Kidney (tissue), 22 donors: ENCODE measurements at places on chromosomes 3 and 15. TPM values are rescaled to one million over a fixed set of nuclear protein-coding genes. Genes with fewer than 3 reads are reported as not detected.

DNA sequence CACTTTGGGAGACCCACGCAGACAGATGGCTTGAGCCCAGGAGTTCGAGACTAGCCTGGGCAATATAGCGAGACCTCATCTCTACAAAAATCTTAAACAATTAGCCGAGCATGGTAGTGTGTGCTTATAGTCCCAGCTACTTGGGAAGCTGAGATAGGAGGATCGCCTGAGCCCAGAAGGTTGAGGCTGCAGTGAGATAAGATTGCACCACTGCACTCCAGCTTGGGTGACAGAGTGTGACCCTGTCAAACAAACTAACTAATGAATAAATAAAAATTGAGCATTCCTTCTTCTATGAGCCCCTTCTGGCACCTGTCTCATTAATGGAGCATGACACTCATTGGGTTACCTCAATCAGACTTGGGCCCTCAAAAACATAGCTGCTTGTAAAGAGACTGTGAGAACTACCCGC lies 7.5 kb downstream of the ZDHHC3 start:
- no peak overlapping the region for H3K27ac ChIP-seq
- H3K36me3 ChIP-seq = no peaks in the 10 kb centered on the region
- H3K4me1 ChIP-seq = peaks cover 13% of the 10 kb centered on the region
- no peak for DNase-seq

DNA sequence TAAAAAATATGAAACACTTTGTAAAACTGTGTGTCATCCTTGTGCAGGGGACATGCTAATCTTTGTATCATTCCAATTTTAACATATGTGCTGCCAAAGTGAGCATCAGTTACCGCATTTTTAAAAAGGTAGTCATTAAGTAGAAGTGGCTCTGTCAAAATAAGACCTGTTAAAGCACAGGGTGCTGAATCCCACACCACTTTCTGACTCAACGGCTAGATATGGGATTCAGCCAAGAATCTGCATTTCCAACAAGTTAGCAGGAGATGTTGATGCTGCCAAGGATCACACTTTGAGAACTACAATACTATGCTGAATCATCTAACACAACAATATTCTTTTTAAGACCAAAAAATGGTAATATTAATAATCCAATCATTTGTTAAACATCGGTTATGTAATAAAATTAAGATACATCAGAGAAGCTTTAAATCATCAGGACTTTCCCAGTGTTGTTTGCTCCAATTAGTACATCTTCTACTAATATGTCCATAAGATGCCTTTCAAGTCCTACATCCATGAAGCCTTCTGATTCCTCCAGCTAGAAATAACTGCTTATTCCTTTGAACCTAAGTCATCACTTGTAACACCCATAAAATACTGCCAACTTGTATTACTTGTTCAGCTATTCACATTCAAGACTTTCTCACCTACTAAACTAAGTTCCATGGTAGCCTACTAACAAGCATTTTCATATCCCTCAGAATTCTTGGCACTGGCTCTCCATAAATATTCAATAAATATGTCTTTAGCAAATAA lies 71.1 kb downstream of the TBL1XR1 start:
- H3K27ac ChIP-seq = no peak overlapping the region
- H3K4me3 ChIP-seq = no peak overlapping the region
- no peaks in the 10 kb centered on the region for H3K27me3 ChIP-seq
- H3K36me3 ChIP-seq = no peaks in the 10 kb centered on the region

- no peaks in the 10 kb centered on the region for H3K36me3 ChIP-seq
- no peak overlapping the region for H3K4me3 ChIP-seq
- H3K27ac ChIP-seq = no peak overlapping the region
- DNase-seq = no peak
Measured at GRCh38 chr3:194308601-194309449, 42.3 kb downstream of the CPN2 start.

- no peak overlapping the region for H3K4me3 ChIP-seq
- no peaks in the 10 kb centered on the region for H3K4me1 ChIP-seq
- no peaks in the 10 kb centered on the region for H3K27me3 ChIP-seq
- H3K36me3 ChIP-seq = no peaks in the 10 kb centered on the region
- H3K27ac ChIP-seq = no peak overlapping the region
Measured at GRCh38 chr3:105876780-105877327, 8.0 kb upstream of the CBLB start.

- no peaks in the 10 kb centered on the region for H3K36me3 ChIP-seq
- no peaks in the 10 kb centered on the region for H3K27me3 ChIP-seq
- H3K27ac ChIP-seq = no peak overlapping the region
- H3K4me3 ChIP-seq = no peak overlapping the region
- no peak for DNase-seq
Measured at GRCh38 chr3:25945836-25946235, 155.9 kb downstream of the OXSM start.

DNA sequence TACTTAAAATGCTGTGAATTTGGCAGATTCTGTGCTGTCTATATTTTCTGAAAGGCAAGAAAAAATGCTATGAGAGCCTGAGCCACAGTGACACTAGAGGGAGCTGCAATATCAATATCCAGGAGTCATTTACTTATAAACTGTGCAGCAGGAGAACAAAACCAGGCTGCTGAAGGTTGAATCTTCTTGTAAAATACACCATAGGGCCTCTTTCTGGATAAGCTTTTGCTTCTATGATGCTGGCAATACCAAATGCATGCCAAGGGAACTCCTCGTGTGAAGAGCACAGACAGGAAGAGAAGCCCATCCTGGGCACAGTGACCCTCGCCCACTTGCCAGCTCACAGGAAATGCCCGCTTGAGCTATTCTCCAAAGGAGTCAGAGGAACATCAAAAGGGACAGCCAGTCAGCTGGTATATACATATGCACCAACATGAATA lies 48.0 kb upstream of the TSPAN3 start:
- H3K4me3 ChIP-seq = no peak overlapping the region
- H3K27ac ChIP-seq = no peak overlapping the region
- DNase-seq = peak; percentile 90
- H3K36me3 ChIP-seq = no peaks in the 10 kb centered on the region

GRCh38 chr3:16295298-16295890 lies 30.4 kb downstream of the OXNAD1 start:
- H3K4me1 ChIP-seq = no peaks in the 10 kb centered on the region
- no peak overlapping the region for H3K4me3 ChIP-seq
- DNase-seq = no peak
- peaks cover 21% of the 10 kb centered on the region for H3K36me3 ChIP-seq
- H3K27me3 ChIP-seq = no peaks in the 10 kb centered on the region
- H3K27ac ChIP-seq = no peak overlapping the region

GRCh38 chr3:127413318-127413673 lies 125.5 kb upstream of the PRR20G start:
- H3K27ac ChIP-seq = no peak overlapping the region
- no peak overlapping the region for H3K4me3 ChIP-seq
- H3K36me3 ChIP-seq = no peaks in the 10 kb centered on the region

GRCh38 chr3:194988495-194989165 lies 282.3 kb downstream of the XXYLT1 start:
- no peak for DNase-seq
- H3K27ac ChIP-seq = no peak overlapping the region
- no peak overlapping the region for H3K4me3 ChIP-seq
- H3K27me3 ChIP-seq = no peaks in the 10 kb centered on the region
- H3K36me3 ChIP-seq = no peaks in the 10 kb centered on the region

DNA sequence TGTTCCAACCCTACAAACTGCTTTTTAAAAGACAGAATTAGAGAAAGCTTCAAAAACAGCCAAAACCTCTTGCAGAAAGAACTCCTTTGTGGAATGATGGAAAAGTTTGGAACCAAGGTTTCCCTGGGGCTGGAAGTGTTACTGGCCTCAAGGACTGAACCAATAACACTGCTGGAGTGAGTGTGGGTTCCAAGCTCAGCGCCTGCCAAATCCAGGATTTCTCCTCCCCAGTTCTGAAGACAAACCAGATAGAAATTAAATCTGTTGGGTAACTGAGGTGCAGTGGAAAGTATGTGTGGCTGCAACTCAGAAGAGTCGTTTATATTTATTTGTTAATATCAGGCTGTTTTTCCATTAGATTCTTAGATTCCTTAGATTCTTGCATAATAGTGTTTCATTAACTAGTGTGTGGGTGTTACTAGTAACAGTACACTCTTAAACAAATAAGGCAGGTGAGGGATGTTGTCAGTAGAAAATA lies 66.5 kb upstream of the FNDC3B start:
- no peaks in the 10 kb centered on the region for H3K36me3 ChIP-seq
- H3K27me3 ChIP-seq = no peaks in the 10 kb centered on the region
- H3K4me1 ChIP-seq = peaks cover 2% of the 10 kb centered on the region
- no peak overlapping the region for H3K4me3 ChIP-seq
- H3K27ac ChIP-seq = peak overlapping the region; percentile 34
- no peak for DNase-seq

DNA sequence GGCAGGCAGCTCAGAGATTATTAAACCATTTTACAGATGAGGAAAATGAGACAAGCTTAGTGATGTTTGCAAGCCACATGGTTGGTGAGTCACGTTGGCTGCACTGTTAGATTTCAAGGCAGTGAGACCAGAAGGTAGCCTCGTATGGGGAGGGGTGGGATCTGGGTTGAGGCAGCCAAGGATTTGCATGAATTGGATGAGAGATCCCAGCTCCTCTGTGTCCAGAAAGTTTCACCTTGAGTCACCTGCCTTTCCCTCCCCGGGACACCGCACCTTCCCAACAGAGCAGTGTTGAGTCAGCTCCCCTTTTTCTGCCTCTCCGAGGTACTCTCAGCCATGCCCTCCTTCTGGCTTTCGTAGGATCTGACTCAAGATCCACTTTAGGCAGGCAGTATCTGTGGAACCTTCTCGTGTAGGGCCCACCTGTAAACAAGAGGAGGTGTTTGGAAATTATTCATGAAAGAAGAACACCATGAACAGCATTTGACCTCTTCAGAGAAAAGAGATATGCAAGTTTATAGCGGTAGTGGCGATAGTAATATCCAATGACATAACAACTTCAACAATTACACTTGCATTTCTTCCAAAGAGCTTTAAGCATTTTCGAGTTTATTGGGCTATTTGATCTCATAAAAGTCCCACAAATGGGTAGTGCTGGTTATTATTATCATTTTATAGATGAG lies 46.8 kb upstream of the VPS8 start:
- H3K4me3 ChIP-seq = no peak overlapping the region
- no peaks in the 10 kb centered on the region for H3K27me3 ChIP-seq
- no peaks in the 10 kb centered on the region for H3K4me1 ChIP-seq
- H3K36me3 ChIP-seq = no peaks in the 10 kb centered on the region
- no peak overlapping the region for H3K27ac ChIP-seq
- no peak for DNase-seq

DNA sequence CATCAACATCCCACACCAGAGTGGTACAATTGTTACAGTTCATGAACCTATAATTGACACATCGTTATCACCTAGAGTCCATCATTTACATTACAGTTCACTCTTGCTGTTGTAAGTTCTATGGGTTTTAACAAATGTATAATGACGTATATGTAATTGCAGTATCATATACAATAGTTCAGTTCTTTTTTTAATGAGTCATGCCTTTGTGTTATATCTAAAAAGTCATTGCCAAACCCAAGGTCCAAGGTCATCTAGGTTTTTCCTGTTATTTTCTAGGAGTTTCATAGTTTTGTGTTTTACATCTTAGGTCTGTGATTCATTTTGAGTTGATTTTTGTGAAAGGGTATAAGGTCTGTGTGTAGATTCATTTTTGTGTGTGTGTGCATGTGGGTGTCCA lies 160.9 kb upstream of the GALNT15 start:
- H3K4me1 ChIP-seq = no peaks in the 10 kb centered on the region
- no peak overlapping the region for H3K4me3 ChIP-seq
- no peaks in the 10 kb centered on the region for H3K36me3 ChIP-seq
- H3K27ac ChIP-seq = no peak overlapping the region

- DNase-seq = no peak
- no peak overlapping the region for H3K27ac ChIP-seq
- no peaks in the 10 kb centered on the region for H3K27me3 ChIP-seq
- no peak overlapping the region for H3K4me3 ChIP-seq
- H3K36me3 ChIP-seq = no peaks in the 10 kb centered on the region
Measured at GRCh38 chr3:11385326-11385725, 113.1 kb downstream of the ATG7 start.

DNA sequence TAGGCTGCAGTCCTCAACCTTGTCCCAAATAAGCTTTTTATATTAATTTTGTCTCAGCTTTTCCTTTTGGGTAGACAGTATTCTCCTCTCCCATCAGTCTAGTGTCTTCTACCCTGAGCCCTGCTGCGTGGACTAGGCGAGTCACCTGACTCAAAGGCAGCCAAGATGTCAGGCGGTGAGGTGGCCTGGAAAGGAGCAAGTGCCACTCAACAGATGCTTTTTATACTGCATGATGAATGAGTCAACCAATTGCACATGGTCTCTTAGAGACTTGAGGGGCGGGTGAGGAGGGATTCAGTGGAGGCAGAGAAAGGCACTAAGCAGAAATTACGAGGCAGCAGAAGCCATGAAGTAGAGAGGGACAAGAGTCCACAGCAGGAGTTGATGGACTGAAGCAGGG lies 95.9 kb downstream of the FRMD4B start:
- H3K27me3 ChIP-seq = no peaks in the 10 kb centered on the region
- H3K4me1 ChIP-seq = no peaks in the 10 kb centered on the region
- H3K27ac ChIP-seq = no peak overlapping the region
- DNase-seq = no peak
- no peak overlapping the region for H3K4me3 ChIP-seq

GRCh38 chr3:21624524-21624923 lies 126.5 kb downstream of the ZNF385D start:
- no peaks in the 10 kb centered on the region for H3K27me3 ChIP-seq
- H3K4me3 ChIP-seq = no peak overlapping the region
- no peaks in the 10 kb centered on the region for H3K36me3 ChIP-seq
- no peak overlapping the region for H3K27ac ChIP-seq
- H3K4me1 ChIP-seq = no peaks in the 10 kb centered on the region
- no peak for DNase-seq

DNA sequence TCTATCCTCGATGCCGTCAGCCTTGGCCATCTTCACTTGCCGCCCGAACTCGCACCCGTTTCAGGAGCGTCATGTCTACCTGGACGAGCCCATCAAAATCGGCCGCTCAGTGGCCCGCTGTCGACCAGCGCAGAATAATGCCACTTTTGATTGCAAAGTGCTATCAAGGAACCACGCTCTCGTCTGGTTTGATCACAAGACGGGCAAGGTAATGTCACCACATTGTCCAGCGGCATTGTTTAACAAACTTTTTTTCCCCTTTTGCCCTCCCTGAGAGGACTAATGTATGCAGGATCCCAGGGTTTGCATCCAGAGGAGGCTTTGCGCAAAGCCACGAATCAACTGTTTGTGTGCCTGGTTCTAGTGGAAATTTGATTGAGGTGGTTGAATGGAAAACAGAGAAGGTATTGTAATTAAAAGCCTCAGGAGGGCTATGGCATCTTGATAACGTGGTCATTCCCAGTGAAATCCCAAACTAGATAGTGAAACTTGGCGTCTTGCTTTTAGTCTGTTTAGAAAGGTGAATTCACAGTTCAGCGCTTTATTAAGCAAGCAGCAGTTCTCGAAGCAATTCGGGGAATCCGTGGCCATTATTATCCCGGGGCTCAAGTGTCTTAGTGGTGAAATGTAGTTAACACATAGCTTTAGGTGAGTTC lies 1.7 kb downstream of the SLMAP start:
- H3K27ac ChIP-seq = no peak overlapping the region
- peak overlapping the region; percentile 59 for H3K4me3 ChIP-seq
- no peaks in the 10 kb centered on the region for H3K27me3 ChIP-seq
- H3K4me1 ChIP-seq = no peaks in the 10 kb centered on the region
- no peaks in the 10 kb centered on the region for H3K36me3 ChIP-seq
- peak; percentile 51 for DNase-seq

PLXNB1 gene
- polyA plus RNA-seq = 101 TPM

CD96 gene
- 0.09 TPM for polyA plus RNA-seq

LAMB2 gene
- 460 TPM for polyA plus RNA-seq

CPNE4 gene
- 1.2 TPM for polyA plus RNA-seq

GPR62 gene
- polyA plus RNA-seq = 0.41 TPM

C3orf22 gene
- polyA plus RNA-seq = not detected

CADM2 gene
- polyA plus RNA-seq = 0.06 TPM

GOLGB1 gene
- 26.8 TPM for polyA plus RNA-seq
